ENCODE measurements at places on chromosomes 6 and 20. TPM values are rescaled to one million over a fixed set of nuclear protein-coding genes. Genes with fewer than 3 reads are reported as not detected.

GRCh38 chr6:30720738-30721197, 616 bp downstream of the TUBB start:
- peak; percentile 32 for DNase-seq

GPR31 gene
- not detected for total RNA-seq

AVP gene
- not detected for total RNA-seq

GRCh38 chr6:126535138-126535537, 195.2 kb downstream of the CENPW start:
- DNase-seq, result no peak

DNA sequence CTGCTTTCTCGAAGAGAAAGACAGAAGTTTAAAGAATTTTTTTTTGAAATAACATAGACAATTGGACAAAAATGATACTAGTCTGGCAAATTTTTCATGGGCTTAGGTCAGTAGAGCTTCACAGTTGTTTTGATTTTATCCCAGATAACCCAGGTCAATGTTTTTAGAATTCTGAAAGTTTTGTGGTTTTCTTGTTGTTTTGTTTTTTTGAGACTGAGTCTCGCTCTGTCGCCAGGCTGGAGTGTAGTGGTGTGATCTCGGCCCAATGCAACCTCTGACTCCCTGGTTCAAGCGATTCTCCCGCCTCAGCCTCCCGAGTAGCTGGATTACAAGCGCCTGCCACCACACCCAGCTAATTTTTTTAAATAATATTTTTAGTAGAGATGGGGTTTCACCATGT, 22.8 kb downstream of the KIF13A start:
- DNase-seq, result no peak

TREM2 gene
- not detected for total RNA-seq

TRIM10 gene
- not detected for total RNA-seq

DNA sequence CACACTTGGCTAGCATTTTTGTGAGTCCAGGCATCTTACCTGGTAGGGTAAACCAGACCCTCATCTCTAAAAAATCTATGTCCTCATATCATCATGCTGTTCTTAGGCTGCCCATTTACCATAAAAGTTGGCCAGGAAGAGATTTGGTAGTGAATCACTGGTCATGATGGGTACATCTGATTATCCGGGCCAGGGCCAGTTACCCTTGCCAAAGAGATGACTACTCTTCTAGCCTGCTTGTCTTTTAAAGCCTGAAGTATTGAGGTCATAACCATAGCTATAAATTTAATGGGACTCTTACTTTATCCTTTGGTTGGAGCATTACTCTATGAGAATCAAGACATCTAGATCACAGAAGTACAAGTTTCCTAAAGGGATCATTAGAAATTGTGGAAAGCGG, 276.8 kb downstream of the TENT5A start:
- no peak for DNase-seq

DNA sequence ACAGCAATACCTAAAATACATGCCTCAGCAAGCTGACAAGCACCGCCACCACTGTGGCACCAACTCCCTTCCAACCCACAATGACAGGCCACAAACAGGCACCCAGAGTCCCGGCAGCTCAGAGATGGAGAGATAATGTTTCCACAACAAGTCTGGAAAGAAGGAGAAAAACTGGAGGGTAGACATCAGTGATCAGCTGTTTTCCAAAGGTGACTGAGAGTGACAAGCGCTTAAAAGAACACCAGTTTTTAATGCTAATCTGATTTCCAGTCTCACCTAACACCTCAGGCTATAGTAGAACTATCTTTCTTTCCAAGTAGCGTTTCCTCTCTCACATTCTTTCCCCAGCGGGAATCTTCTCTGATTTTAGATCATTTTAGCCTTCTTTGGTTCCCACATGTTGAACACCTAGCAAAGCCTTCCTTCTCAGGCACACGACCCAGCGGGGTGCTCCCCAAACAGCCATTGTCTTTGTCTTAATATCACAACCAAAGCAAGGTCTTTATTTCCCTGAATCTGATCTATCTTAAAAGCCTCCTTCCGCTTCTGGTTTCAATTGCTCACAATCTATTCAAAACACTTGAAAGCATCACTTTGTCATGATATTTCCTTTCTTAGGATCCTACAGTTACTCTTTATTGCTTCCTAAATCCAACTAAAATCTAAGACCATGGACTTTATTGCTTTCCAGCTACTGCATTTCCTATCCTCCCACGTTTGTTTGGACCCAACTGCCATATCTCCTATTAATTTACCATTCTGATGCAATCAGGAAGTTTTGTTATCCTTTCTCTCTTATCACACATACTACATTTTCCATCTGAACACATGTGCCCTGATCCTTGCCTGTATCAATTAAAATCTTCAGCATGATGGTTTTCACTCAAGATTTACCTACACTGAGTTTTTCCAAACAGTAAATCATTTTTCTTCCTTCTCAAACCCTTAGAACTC, 282.7 kb downstream of the ADGB start:
- DNase-seq, result peak; percentile 20

Measured in IMR-90 (cell line).